Fibroblast of skin of left biceps (primary cell): ENCODE measurements at places on chromosomes 16 and 17.

DNA sequence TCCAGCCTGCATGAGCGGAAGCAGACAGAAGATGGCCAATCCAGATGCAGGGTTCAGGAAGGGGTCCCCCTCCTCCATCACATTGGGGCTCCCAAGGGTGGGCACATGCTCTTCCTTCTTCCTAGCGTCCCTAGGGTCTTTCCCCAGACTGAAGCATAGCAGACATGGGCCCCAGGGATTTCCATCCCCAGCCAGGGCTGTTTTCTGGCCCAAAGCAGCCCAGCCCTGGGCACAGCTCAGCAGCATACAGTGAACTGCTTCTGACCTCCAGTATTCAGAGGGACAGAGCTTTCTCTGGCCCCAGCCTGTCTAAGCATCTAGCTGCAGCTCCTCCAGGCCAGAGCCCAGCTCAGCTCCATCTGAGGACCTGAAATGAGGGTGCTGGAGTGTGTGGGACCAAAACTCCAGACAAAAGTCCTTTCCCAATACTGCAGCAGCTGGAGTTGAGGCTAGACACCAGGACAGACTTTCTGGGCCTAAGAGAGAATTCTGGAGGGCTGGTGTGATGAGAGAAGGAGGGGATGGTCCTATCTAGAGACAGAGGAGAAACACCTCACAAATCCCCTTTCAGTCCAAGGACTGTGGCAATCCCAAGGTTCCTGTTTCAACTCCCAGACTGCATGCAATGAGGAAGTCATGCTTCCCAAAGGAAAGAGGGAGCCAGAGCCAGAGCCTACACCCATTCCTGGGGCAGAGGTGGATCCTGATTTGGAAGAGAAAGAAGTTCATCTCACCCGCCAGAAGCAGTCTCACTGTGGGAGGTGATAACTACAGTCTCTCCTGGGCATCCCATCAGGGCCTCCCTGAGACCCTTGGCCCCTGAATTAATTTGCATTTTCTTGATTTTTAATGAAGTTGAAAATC lies 4.5 kb upstream of the FOXN1 start:
- no peak for DNase-seq

DNA sequence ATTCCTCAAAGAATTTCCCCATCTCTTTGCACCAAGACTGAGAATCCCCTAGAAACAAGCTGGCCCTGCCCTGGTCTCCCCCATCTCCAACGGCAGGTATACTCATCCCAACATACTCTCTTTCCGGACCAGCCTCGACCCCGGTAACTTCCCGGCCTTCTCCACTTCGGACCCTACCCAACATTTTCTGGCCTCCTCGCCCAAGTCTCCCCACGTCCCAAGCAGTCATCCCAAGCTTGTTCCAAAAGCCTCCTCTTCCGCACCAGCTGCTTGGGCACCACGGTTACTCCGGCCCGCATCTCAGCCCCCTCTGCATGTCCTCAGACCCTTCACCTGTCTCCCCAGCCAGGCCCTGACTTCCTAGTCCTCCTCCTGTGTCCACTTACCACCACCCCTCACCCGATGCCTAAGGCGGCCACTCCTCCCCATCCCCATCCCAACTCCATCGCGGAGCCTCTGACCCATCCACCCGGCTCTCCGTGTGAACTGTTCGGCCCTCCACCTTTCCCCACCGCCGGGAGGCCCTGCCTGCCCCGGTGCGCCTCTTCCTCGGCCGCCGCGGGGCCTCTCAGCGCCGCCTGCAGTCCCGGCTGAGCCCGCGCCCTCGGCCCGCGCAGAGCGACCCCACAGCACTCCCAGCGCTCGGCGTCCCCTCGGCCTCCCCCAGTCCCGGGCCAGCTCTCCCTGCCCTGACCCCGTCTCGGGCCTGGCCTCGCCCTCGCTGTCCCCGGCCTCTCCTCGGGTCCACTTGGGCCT lies 994 bp downstream of the PITPNA start:
- no peak for DNase-seq

GRCh38 chr16:15502041-15502725 lies 67.8 kb downstream of the BMERB1 start:
- DNase-seq: peak; percentile 81

DNA sequence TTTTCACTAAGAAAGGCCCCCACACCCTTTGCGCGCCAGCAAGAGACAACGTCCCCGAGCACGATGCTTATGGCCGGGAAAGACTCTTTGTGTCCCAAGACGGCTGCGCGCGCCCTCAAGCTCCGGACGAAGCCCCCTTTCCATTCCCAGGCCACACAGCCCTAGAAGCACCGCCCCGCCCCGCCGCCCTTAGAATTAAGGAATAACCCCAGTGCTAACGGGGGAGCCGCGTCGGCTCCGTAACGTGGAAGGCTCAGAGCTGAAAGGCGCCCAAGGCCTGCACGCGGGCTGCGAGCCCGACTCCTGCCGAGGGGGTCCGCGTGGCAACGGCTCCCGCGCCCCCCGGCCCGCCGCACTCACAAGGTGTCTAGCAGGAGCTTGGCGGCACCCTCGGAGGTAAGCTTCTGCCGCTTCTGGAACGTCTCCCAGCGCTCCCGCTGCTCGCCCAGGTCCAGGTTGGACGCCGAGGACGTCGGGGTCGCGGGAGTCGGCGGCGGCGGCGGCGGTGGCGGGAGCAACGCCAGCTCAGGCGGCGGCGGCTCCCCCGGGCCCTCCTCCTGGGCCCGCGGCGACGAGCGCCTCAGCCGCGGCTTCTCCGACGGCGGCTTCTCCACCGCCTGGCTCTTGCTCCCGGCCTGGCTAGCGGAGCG lies 477 bp downstream of the CENPV start:
- DNase-seq: no peak

DNA sequence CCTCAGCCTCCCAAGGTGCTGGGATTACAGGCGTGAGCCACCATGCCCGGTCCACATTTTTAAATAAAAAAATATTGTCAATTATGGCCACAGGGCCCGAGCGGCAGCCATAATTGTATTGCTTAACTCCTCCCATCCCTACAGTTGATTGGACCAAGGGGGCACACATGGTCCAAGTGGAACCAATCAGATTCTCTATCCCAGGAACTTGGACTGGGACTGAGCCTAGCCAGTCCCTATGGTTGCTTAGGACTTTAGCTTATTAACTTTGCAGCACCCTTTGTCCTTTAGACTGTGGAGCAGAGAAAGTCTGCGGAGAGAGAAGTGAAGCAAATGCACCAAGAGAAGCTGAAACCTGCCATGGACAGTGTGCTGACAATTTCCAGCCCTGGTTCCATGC lies 5.5 kb upstream of the RDM1 start:
- no peak for DNase-seq

- DNase-seq: no peak
These were observed 13.4 kb upstream of the TMEM170A start for GRCh38 chr16:75477680-75478473.

DNA sequence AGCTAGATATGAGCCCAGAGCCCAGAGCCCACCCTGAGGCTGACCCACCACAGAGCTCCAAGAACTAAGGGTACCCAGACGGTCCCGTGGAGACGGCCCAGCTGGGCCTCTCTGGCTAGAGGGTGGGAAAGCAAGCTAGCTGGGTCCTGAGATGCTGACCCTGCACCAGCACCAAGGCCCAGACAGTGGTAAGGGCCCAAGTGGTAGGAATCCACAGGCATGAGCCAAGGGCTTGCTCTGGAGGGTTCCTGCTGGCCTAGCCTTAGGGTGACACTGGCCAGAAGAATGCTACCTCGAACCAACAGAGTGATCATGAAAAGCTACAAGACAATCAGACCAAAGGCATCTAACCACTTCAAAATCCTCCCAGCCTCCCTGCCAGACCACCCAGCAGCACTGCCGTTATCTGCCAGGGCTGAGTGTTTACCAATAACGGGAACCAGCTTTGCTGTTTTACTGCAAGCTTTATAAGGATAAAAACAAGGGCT lies 13.2 kb downstream of the HIC1 start:
- DNase-seq: no peak

DNA sequence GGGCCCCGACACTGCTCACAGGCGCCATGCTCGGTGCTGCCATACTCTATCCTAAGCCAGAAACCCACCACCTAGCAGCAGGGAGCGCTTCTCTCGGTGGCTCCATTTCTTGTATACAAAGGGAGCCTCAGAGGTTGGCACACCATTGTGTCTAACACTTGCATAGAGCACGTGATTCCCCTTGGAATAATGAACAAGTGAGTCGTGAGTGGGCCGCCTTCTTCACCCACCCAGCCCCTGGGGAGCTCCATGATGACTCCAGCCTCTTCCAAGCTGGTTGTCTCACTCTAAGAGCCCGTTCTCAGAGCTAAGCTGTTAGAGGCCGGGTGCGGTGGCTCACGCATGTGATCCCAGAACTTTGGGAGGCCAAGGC lies 82.3 kb upstream of the ZNF469 start:
- DNase-seq: no peak

DNA sequence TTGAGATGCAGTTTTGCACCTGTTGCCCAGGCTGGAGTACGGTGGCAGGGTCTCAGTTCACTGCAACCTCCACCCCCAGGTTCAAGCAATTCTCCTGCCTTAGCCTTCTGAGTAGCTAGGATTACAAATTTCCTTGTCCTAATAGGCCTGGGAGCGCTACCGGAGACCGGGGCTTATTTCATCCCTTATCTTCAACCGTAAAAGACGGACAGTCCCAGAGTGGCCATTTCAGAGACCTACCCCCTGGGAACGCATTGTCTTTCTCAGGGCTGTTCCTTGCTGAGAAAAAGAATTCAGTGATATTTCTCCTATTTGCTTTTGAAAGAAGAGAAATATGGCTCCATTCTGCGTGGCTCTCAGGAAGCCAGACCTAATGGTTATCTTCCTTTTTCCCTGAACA lies 39.6 kb upstream of the GINS3 start:
- DNase-seq: no peak

GRCh38 chr16:3059041-3059722 lies 6.3 kb upstream of the IL32 start:
- peak; percentile 53 for DNase-seq

DNA sequence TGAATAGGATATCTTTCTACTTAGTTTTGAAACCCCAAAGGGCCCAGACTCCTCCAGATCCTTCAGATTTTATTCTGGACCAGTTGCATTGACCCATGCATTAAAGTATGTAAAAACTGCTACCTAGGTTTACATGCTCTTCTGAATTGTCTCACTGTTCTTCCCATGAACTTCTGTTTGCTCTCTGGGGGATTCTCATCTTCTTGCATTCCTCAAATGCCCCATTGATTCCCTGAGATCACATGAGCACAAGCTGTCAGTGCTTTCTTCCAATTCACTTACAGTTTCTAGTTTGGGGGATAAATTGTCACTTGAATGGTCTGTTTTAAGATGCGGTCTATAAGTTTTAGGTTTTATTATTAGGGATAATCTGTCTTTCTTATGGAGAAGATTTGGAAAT lies 188.9 kb upstream of the KIF2B start:
- DNase-seq: no peak

GRCh38 chr17:72560303-72561247 lies 439.8 kb downstream of the SOX9 start:
- no peak for DNase-seq

- no peak for DNase-seq
These were observed 16.0 kb downstream of the CAPN15 start for GRCh38 chr16:543301-544164.

- no peak for DNase-seq
These were observed 24.8 kb downstream of the CCR7 start for GRCh38 chr17:40540448-40540847.

GRCh38 chr17:50171371-50172071 lies 5.7 kb downstream of the SGCA start:
- DNase-seq: no peak

- DNase-seq: no peak
These were observed 164.6 kb downstream of the CHD9 start for GRCh38 chr16:53219371-53219770.
